ENCODE measurements at places on chromosomes 1 and 21.

GRCh38 chr1:42017259-42017658 lies 98.5 kb upstream of the HIVEP3 start:
- DNase-seq: no peak

DNA sequence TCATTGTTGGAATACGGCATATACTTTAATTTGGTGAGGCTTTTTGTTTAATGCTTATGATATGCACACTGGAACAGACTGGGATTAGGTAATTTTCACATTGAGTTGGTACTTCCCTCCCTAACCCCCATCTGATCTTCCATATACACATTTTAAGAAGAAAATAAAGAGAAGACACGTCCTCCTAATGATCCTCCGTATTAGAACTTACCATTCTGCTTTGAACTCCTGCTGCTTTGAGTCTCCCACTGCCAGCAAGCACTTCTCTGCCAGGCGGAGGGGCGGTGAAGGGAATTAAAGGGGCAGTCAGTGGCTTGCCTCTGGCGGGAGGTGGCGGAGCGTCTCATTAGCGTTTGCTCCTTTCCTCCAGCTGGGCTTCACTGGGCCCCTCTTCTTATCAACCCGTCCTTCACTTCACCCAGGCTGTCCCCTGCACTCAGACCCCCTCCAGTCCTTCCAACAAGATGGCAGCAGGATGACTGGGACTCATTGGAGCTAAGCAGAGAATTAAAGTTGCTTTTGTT lies 433.4 kb downstream of the KIF26B start:
- no peak for DNase-seq

- DNase-seq: no peak
These were observed 81.6 kb upstream of the AK4 start for GRCh38 chr1:65066419-65066765.

DNA sequence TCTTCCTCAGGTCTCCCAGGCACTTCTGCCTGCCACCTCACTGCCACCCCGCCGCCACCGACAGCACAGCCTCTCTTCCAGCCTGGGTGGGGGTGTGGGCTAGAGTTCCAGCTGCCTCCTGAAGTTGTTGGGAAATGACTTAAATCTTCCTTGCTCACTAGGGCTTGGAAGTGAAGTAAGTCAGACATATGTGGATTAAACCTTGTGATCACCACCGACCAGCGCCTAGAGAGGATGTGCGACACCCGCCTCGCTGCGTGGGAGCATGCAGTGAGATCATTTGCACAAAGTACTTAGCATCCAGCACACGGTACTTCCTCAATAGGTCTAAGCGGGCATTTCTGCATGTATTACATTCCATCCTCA lies 71.4 kb upstream of the FAM20B start:
- no peak for DNase-seq

GRCh38 chr1:236514703-236515442 lies 8.9 kb upstream of the LGALS8 start:
- DNase-seq: no peak

Measured in urothelium cell line (cell line).